ENCODE measurements at places on chromosomes 3 and 15. TPM values are rescaled to one million over a fixed set of nuclear protein-coding genes. Genes with fewer than 3 reads are reported as not detected.

The OSTN gene
- not detected for total RNA-seq

The ST3GAL6 gene
- total RNA-seq: 1.1 TPM

The ITIH3 gene
- 0.12 TPM for total RNA-seq

The TRIM42 gene
- total RNA-seq: not detected

The PLSCR4 gene
- 8.8 TPM for total RNA-seq

The CHRM5 gene
- not detected for total RNA-seq

The GCNT3 gene
- total RNA-seq: 11.4 TPM

The FRMD4B gene
- 35.1 TPM for total RNA-seq

GRCh38 chr3:31053299-31053698 is 158.8 kb upstream of the GADL1 start:
- no peak for ATAC-seq

DNA sequence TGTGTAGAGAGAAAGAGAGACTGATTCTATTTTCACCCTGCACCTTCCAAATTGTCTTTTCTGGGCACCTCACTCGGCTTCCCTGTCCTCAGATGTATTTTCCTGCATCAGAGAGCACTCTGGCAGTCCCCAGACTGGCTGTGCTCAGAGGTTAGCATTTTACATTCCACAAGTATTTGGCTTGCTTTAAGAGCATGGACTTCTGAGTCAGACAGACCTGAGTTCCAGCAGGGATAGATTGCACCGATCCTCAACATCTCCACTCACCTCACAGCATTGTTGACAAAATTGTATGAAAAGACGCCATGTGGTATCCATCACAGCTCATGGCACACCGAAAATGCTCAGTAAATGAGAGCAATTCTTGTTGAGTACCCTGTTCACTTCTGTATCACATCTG is 45.6 kb downstream of the SST start:
- no peak for ATAC-seq

DNA sequence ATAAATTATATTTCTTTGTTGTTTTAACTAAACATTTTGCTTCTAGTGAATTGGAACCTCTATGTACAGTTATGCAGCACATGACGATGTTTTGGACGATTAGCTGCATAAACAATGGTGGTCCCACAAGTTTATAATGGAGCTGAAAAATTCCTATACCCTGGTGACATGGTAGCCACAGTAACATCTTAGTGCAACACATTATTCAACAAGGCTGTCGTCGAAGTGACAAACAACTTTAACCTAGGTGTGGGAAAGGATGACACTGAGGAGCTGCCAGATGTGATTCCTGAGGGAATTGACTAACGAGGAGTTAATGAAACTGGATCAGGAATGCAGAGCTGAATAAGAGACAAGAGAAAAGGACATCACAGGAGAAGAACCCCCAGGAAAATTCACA is 588.9 kb upstream of the EPHA6 start:
- no peak for ATAC-seq

GRCh38 chr3:121517953-121518655 is 27.7 kb downstream of the POLQ start:
- no peak for ATAC-seq

GRCh38 chr3:105793040-105793439 is 75.8 kb downstream of the CBLB start:
- ATAC-seq: no peak

All from esophagus mucosa (tissue), 1 donor.